Stimulated activated CD4-positive, alpha-beta T cell treated with anti-CD3 and anti-CD28 coated beads, Interleukin-15, amount 100 ng/mL, for 1 hour (primary cell): ENCODE measurements at places on chromosomes 16 and 17.

DNA sequence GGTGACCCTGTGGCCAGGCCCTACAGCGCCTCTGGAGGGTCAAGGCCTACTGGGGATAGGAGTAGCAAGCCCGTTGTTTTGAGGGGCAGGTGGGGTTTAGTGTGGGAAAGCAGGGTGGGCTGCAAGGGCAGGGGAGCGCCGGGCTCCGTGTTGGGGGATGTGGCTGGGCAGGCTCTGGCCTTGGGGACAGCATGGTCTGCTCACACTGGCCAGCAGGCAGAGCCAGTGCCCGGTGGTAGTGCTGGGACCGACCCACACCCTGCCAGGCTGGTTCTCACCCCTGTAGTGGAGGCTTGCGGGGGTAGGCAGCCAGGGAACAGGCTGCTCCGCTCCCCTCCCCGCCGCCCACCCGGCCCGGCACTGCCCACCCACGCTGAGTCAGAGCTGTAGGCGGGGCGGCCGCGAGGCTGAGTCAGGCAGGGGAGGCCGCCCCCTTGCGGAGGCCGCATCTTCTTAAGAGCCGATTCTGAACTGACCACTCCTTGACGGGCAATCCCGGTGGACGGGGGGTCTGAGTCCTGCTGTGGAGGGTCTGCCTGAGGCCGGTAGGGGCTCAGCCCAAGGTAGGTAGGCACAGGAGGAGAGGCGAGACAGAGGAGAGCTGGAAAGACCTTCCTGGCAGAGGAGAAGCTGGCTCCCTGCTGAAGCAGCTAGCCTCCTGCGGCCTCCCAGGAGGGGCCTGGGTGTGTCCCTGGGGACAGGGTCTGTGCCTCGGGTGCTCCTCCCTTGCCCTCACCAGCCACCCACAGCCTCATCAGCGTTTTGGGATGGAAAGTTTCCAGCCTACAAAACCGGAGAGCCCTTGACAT lies 62.4 kb downstream of the BAIAP2 start:
- DNase-seq = peak; percentile 19

DNA sequence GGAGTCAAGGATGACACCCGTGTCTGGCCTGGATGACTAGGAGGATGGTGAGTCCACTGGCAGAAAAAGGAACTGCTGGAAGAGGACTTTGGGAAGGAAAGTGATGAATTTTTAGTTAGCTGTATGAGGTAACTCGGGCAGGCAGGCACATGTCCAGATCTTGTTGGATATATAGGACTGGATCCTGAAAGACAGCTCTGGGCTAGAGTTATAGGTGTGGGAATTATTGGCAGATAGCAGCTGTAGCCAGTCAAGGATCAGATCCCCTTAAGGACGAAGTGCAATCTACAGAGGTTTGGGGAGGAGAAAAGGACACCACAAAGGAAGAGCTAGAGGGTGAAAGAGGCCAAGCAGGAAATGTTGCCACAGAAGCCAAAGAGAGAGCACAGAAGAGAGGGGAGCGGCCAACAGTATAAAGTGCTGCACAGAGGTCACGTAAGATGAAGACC lies 10.1 kb downstream of the CYB5D1 start:
- no peak for DNase-seq

DNA sequence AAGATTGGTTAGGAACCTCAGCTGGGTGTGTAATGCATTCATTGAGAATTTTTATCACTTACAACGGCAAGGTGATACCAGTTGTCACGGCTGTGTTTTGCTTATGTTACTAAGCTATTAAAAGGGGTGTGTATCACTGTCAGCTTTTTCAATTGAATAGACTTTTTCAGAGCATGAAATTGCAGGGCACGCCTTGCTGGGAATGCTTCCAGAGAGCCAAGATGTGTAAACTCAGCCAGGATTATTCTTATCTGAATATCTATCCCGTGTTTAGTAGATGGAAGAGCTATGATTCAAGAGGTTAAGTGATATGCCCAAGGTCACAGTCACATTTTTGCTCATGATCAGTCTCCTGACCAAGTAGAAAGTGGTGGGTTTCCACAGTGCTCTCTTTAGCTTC lies 6.6 kb upstream of the TEKT3 start:
- no peak for DNase-seq

DNA sequence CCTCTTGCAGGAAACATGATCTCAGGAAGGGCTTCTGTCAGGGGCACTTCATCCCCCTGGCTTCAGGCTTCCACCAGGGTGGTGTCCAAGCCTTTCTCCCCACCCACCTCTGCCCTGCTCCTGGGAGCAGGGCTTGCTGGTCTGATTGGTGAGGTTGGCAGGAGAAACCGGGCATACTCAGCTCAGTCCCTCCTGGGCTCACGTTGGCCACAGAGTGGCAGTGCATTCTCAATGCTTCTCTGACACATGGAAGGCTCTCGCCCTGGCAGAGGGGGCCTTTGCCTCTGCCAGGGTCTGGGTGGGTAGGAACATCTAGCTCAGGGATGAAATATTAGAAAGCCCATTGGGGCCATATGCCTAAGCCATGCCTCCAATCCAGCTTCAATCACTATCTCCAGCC lies 142.8 kb downstream of the AXIN2 start:
- DNase-seq = no peak

DNA sequence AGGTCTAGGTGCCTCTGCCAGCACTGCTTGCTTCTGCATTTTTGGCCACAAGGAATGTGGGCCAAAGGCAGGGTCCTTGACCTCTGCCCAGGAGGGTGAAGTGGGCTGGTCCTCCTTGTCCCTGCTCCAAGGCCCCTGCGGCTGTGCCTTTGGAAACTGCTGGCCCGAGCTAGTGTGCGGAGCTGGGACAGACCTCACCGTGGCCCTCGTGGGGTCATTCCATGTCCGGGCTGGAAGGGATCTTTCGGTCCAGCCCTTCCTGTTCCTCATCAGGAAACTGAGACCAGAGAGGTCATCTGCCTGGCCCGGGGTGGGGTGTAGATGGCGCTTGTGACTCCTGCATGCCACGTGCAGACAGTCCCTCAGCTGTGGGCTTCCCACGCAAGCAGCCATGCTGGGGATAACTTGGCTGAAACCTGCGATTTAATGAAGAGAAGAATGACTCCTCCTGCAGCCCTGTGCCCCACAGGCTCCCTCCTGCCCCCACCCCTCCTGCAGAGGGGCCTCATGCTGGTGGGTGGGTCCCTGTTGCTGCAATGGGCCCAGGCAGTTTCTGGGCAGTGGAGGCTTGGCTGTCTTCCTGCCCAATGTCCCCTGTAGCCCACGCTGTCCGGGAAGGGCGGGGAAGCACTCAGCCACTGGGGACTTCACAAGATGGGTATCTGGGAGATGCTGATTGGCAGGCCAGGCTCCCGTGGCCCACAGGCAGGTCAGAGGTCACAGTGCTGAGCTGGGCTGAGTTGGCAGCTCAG lies 245.2 kb downstream of the SEC14L1 start:
- DNase-seq = no peak

DNA sequence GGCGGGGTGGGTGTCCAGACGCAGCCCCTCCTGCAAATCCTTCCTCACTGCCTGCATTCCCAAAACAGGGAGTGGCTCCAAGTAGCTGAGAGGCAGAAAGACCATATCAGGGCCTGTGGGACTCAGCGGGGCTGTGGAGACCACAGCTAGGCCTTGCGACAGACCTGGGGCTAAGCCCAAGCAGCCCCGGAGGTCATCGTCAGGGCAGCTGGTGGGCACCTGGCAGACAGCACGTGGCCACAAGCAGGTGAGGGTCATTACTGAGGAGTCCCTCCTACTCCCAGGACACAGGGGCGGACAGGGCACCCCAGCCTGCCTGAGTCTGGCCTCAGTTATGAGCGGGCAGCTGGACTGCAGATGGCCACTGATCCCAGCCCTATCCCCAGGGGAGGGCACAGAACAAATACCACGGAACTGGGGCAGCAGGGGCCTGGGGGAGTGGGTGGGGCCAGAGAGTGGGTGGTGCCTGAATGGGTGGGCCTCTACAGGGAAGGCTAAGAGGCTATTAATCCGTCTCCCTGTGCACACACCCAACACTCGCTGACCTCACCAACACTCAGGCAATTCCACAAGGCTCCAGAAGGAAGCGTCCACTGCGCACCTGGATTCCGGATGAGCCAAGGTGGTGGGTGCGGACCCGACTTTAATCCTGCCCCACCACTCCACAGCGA lies 8.5 kb downstream of the HS3ST6 start:
- no peak for DNase-seq

DNA sequence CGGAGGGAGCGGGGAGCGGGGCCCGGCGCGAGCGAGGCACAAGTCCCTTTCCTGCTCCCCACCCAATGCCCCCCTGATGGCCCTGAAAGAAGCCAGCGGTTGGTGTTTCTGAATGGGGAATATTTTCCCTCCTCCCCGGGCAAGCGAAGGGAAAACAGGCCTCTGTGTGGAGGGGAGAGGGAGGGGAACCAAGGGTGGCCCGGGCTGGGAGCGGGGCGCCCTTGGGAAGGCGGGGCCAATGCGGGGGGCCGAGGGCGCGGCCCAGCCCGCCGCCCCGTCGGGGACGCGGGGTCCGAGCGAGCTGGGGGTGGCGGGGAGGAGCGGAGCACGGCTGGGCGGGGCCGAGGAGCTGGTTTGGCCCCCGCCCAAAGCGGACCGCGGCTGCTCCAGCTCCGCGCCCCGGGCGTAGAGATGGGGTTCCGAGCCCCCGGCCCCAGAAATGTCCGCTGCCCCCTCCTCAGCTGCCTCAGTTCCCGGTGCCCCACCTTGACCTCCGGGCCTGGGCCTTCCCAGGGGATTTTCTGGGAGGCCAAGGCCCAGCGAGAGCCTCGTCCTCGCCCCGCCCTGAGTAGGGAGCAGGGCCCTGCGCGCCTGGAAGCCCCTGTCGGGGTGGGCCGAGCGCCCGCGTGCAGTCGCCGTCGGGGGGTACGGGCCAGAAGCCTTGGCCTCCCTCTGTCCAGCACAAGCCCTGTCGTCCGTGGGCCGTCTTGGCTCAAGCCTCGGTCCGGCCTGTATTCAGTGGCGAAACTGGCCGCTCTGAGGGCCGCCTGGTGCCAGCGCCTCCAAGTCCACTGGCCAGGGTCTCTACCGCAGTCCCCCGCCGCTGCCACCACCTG lies 3.9 kb upstream of the HEXIM1 start:
- DNase-seq = no peak

GRCh38 chr17:80766290-80766855 lies 221.7 kb downstream of the RPTOR start:
- no peak for DNase-seq

DNA sequence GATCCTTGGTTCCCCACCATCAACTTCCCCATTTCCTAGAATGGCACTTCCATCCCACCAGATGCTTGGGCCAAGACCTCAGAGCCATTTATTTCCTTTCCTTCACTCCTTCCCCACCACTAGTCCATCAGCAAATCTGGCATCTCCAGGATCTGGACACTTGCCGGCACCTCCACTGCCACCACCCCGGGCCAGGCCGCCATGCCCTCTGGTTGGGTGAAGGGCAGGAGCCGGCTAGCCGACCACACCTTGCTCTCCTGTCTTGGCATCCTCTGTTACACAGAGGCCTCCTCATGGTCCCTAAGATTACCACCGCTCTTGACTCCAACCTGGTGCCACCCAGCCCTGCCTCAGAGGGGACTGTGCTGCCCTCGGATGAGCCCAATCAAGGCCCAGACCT lies 104.5 kb downstream of the RMI2 start:
- no peak for DNase-seq

GRCh38 chr16:31134091-31134571 lies 1.4 kb downstream of the PRSS8 start:
- DNase-seq = no peak

DNA sequence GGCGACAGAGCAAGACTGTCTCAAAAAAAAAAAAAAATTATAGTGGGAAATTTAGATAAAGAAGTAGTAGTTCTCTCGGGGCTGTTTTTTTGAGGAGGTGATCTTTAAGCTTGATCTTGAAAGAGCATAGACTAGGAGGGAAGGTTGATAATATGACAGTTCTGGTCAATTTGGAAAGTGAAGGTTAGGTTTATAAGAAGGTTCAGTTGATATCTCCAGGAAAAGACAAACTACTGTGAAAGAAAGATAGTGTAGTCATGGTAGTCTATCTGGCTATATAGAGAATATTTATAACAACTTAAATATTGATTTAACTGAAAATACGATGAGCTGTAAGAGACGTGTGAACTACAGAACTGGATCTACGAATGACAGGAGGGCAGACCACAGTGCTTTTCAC lies 3.1 kb downstream of the ATF7IP2 start:
- DNase-seq = no peak

GRCh38 chr16:3727806-3728381 lies 10.6 kb upstream of the TRAP1 start:
- no peak for DNase-seq

DNA sequence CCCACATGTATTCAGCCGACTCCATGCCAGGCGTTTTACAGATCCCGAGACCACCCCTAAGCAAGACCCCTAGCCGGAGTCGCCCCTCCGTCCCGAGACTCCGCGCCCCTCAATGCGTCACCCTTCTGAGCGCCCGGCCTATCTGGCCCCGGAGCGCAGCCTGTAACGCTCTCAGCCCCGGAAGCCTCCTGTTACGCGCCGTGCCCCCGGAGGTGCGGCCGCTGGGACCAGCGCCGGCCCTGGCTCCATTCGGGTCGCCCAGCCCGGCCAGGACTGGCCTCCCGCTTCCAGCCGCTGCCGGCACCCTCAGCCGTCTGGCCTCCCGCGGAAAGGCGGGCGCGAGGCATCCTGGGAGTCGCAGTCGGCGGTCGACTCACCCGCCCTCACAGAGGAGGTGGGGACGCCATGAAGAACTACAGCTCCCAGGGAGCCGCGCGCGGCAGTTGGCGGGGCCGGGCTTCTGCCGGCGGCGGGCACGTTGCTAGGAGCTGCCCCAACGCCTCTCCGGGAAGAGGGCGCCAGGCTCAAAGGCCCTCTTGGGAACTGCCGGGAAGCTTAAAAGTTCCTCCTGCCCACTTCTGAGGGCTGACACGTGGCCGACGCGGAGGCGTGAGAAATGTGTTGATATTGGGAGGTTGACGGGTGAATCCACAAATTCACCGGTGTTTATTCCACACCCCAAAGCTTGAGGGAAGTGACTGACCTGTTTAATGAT lies at the start of gene FBF1:
Gene FBF1, minus strand, starts transcription at position 316 of the 715 bp plus-strand sequence. CDS start 2,893 bp downstream, outside the sequence.
- DNase-seq = peak; percentile 75

GRCh38 chr17:76384222-76384986 lies at the start of gene SPHK1:
Gene SPHK1 (plus strand): TSS chr17:76384609. CDS start chr17:76385645, 1,036 bp downstream.
- DNase-seq = peak; percentile 27

GRCh38 chr17:28526381-28526780 lies 20.2 kb downstream of the FOXN1 start:
- no peak for DNase-seq

DNA sequence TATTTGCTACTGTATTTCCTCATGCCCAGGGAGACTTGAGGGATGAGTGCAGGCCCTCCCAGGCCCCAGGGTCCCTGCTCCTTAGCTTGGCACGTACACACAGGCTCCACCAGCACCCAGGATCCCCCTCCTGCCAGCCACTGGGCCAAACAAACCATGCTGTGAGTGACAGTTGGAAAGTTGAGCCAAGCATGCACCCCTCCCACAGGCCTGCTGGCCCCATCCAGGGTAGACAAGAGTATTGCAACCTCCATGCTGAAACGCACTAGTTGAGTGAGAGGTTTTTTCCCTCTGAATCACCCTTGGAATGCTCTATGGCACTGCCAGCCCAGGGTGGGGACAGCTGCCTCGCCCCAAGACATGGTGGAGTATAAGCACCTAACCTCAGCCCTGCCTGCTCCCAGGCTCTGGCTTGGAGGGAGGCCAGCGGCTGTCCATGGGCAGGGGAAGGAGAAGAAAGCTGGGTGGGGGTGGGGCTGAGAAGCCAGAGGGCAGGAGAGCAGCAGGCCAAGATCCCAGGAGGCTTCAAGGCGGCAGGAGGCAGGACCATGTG lies 49.6 kb downstream of the PITPNM3 start:
- DNase-seq = no peak
